NCI-H1092 (cell line): ENCODE measurements at places on chromosomes 7 and 10.
A peak's percentile ranks its signal among the peaks of the same experiment; 100 is the strongest.

DNA sequence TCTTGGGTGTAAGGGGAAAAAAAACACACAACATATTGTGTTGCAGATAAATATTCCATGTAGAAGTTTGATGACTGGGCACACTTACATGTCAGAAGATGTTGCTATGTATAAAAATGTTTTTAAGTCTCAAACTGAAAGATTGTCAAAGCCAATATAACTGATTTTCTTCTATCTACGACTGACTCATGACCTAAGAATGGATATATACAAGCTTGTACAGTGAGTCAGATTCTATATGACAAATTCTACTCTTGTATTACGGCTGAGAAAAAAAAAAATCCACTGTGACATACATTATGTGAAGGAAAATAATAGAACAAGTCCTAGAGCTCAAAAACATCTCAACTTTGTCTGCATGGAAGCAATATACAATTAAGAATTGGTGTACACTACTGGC is 343.0 kb upstream of the PCDH15 start:
- no peak for DNase-seq

DNA sequence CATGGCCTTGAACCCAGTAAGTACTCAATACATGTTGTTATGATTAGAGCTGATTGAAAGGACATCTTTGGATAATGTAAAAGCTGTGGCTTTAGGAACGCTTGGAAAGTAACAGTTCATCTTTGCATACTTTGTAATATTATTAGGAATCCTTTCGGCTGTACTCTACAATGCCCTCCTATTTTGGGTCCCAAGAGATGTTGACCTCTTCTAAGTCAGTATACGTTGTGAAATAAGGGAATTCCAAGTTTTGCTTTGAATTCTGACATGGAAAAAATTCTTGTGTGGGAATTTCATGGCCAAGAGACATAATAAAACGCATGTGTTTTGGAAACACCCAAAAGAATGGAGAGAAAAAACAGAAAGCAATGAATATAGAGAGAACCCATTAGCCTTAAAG is 7.7 kb downstream of the AGR3 start:
- DNase-seq: no peak

GRCh38 chr7:20005081-20005480 is 212.1 kb downstream of the MACC1 start:
- no peak for DNase-seq

GRCh38 chr10:110045772-110046171 is 38.0 kb downstream of the ADD3 start:
- DNase-seq: no peak

DNA sequence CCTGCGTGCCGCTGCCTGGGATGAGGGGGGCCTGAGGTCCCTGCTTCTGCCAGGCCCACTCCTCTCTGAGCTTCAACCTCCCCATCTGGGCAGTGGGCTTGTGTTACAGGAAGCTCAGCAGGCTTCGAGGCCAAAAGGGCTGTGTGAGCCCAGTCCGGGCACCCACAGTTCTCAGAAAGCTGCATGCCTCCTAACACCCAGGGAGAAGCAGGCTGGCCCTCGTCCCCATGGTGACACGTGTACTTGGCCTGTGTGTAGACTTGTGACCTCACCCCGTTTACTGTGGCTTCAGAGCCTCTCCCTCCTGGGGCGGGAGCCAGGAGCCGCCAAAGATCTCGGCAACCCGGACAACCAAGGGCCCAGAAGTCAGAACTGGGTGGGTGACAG is 2.2 kb upstream of the GRIFIN start:
- DNase-seq: peak; percentile 34

- no peak for DNase-seq
These were observed 243.0 kb downstream of the SNX13 start for GRCh38 chr7:17697128-17697881.

DNA sequence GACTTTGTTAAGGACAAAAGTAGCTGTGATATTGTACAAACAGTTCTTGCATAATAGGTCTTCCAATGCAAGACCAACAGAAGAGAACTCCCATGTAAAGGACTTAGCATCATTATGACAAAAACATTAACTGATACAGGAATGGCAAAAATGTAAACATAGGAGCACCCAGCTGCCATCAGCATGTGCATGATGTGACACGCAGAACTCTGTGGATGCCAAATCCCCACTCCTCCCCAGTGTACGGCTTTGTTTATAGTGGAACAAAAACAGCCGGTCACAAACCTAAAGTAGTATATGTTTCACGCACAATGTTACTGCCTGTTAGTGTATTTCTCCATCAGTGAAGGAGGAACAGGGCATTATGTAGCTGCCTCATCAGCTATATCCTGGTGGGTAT is 316.0 kb upstream of the AOAH start:
- no peak for DNase-seq

DNA sequence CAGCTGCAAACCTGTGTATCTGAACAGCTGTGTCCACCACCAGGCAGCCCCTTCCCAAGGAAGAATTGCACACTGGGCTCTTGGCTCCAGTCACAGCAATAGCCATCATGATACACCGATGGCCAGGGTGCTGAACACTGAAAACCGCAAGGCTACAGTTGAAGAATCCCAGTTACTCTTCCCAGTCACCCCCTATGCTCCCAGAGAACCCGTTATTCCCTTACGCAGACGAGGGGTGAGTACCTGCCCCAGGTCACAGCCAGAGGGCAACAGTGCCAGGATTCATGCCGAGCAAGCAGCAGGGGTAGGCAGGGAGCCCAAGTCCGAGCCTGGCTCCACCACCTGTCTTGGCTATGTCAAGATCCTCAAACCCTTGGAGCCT is 57.8 kb downstream of the RASGEF1A start:
- DNase-seq: no peak

DNA sequence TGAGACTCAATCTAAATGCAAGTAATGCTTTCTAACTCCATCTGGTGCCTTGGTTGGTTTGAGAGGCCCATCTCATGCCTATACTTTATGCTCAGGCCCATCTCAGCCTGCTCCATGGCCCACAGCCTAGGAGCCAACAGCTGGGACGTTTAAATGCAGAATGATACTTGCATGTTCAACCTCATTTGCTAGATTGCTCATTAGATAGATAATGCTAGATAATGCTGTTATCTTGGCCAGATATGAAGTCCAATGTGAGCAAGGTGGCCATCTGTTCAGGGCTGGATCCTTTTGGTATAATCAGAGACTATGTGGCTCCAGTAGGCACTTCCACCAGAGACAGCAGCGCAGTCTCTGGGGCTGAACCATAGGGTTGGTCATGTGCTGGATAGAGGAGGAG is 321.6 kb upstream of the PHYHIPL start:
- no peak for DNase-seq

- no peak for DNase-seq
These were observed 112.2 kb upstream of the GPR26 start for GRCh38 chr10:123553810-123554430.

DNA sequence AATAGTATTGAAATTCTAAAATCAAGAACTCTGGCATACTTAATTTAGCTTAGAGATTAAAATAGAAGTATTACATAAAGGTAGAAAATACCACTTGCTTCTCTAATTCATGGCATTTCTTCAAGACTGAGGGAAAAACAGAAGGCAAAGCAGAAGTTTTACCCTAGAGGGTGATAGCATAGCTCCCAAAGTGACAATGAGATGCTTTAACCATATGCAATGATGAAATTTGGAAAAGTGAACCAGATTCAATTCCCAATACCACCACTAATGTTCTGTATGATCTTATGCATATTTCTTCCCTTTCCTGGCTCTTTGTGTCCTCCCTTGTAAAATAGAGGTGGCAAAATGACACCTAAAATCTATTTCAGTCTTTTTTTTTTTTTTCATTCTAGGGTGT is 225.8 kb upstream of the PCLO start:
- no peak for DNase-seq
